ENCODE measurements at places on chromosomes 1 and 21.

- no peak for DNase-seq
These were observed 170.6 kb downstream of the PDE4B start for GRCh38 chr1:65963156-65963888.

- peak; percentile 98 for DNase-seq
These were observed at the start of gene ZBTB21 for GRCh38 chr21:42009831-42010506. Gene ZBTB21, minus strand, starts transcription at chr21:42010360. Its CDS starts 16,265 bp downstream, at chr21:41994095.

- peak; percentile 36 for DNase-seq
These were observed 978 bp downstream of the PRDM15 start for GRCh38 chr21:41877901-41878830.

DNA sequence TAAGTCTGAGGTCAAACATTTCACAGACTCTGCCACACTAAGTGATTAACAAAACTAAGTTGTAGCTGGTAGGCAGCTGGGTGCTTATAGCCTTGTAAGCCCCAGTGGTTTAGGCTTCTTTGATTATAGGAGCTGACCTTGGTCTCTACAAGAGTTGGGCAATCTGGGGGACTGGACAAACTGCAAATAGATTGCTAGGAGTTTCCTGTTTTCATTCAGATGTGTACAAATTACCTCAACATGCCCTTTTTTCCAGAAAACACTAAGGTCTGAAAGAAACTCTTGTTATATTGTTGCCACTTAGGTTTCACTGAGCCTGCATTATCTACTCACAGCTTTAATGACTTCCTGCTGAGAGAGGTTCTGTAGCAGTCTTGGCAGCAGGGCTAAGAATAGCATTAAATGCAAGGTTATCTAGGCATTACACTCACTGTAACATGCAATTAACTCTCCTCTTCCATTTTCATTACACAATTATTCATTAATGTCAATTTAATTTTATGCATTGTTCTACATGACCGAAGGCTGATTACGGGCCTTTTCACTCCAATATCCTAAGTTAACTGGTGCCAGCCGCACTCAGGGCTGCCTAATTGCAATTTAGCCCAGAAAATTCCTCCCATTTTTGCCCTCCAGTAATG, 314.0 kb downstream of the LMO4 start:
- DNase-seq: no peak

DNA sequence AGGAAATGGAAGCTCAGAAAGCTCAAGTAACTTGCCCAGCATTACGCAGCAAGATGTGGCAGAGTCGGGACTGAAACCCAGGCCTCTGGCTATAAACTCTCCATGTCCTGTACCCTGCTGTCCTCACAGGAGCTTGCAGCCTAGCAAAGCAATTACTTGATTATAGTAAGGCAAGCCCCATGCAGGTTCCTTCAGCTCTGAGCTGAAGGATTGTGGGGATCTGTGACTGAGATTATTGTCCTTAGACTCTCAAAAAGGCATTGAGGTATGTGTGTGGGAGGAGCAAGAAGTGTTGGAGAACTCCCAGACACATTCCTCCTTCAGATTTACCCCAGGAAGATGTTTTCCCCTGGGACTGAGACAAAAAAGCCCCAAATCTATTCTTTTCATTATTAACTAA, 124.0 kb upstream of the SPATA6 start:
- DNase-seq: no peak

DNA sequence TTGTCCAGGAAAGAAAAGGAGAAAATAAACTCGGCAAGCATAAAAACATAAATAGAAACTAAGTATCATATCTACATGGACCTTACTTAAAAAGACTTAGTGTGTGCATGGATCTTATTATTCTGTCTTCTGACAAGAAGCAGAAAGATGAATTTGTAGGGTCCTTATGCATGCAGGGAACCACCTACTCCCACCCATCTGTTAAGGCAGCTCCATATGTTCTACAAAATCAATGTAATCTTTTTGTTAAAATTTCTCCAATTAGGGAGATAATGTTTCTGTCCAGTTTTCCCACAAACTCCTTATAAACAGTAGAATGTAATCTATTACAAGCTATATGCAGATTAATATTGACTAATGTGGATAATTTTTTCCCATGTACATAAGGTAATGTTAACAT, 13.9 kb upstream of the PTPN14 start:
- no peak for DNase-seq

DNA sequence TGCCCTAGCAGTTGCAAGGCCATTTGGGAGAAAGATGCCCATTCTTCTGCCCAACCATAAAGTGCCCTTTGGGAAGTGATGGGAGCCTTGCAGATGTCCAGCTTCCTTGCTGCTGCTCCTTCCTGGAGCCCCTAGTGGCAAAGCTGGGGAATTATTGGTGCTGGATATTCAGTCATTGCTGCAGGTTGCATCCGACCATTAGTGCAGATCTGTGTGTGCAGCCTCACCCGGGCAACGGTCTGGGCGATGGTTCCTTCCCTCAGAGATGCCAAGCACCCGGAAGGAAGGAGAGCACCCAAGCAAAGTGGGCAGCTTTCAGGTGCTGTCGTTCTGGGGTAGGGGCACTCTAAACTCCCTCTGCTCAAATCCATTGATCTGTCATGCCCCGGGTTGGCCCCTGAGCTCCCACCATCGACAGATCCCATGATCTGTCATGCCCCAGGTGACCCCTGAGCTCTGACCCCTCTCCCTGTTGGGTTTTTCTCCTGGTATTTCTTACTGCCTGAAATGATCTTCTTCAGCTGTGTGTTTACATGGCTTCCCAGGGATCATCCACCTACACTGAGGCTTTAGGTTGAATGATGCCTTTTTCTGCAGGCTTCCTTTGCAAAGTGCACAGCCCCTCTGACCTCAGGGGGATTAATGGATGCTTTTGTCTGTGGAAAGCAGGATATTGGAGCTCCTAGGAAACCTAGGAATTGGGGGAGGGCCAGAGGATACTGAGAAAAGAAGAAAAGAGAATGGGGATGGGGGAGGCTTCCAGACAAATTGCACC, 467.5 kb downstream of the PTPRU start:
- DNase-seq: no peak

DNA sequence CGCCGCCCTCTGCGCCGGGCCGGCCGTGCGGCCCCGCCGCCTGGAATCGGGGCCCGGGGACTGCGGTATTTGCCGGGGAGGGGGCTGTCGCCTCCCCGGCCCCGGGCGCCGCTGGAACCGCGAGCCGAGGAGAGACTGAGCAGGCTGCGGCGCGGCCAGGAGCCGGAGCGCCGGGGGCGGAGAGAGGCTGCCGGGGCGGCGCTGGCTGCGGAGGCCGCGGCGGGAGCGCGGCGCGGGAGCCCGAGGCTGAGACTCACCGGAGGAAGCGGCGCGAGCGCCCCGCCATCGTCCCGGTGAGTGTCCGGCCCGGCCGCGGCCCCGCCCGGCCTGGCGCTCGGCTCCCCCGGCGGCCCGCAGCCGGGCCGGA, 746 bp downstream of the DYRK1A start:
- DNase-seq: no peak

DNA sequence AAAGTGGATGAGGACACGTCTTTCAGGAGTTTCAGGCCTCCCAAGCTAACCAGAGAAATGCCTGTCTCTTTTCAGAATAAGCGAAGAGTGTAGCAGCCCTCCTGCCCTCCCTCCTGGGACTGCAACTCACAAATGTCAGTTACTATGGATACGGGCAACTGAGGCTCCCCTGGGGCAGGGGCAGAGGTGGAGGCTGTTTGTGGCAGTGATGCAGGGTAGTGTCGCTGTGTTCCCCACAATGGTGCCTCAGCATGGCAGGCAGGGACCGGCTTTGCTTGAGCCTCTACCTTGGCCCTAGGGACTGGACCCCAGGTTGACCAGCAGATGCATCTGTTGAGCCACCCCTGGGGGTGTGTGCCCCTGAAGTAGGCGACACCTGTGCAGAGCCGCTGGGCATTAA, 10.2 kb downstream of the NFASC start:
- no peak for DNase-seq

DNA sequence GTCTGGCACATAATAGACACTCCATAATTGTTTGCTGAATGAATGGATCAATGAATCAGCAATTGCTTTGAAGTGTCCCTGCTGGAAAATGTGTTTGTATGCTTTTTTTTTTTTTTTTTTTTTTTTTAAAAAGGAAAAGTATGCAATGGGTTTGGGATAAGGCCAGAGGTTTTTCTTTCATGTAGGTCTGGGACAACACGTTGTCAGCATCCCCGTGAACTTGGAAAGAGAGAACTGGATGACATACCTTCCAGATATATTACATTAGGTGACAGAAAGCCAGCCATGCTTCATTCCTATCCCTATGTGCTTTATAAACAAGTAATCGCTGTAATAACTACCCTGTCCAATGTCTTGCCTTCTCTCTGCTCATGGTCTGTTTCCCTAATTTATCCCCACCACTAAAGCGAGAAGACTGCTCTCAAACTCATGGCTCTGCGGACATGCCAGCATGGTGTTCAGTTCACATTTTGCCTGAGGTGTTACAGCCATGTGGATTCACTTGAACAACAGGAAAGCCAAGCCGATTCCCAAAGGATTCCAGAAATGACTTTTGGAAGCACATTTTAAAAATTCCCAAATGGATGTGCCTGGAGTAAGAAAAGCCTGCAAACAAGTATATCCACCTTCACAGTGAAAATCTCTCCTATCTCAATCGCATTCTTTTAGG, 34.8 kb upstream of the GREM2 start:
- DNase-seq: no peak

DNA sequence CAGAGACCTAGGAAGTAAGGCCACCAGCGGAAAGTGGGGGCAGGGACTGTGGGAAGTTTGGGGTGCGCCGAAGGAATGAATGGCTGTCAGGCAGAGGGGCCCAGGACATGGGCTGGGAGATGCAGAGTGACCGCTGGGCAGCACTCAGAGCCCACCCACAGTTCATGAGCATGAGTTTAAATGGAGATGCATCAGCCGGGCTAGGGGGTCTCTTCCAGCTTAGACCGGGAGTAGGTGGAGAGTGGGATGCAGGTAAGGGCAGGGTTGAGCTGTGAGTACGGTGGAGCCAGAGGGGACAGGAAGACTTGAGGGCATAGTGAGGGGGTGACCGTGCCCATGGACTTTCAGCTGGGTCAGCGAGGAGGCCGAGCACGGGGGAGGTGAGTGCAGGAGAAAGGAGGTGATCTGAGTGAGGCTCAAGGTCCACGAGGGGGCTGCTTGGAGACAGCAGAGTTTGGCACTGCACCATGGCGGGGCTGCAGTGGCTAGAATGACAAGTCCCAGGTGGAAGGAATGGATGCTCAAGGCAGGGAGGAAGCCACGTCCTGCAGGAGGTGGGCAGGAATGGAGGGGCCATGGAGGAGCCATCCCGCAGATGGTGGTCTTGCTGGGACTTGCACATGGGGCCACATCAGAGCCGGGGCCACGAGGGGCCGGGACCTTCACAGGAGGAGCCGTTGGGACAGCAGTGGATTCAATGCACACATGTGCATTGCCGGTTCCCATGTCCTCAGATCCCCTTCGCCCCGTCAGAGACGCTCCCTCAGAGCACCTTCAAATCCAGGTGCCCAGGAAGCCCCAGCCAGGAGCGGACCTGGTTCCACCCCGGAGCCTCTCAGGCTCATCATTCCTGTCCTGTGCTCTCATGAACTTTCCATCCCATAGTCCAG, 34.9 kb downstream of the UBASH3A start:
- DNase-seq: no peak
